ENCODE measurements at places on chromosomes 1 and 21.

DNA sequence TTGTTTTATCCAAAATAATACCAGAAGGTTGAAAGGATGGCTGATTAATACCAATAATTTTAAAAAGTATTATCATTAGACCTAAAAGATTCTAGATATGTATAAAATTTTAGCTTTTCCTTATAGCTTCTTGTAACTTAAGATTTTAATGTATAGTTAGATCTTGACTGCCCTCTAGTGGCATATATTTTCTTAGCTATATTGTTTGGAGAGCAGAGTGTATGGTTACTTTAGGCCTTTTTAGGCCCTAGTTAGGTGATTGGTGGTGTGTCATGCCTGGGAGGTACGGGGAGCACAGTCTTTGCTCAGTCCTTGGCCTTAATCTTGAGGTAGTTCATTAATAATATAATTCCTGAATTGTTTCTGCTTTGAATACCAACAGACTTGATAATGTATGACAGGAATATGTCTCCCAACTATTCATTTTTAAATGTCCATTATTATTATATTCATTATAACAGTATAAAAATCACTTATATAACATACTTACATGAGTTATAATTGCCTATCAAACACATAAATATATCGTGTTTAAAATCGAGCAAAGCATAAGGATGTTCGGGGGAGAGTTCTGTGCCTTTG is 328.4 kb downstream of the ZP4 start:
- ATAC-seq: no peak

- no peak for ATAC-seq
Observed at GRCh38 chr1:55329091-55329490, 113.9 kb upstream of the USP24 start.

DNA sequence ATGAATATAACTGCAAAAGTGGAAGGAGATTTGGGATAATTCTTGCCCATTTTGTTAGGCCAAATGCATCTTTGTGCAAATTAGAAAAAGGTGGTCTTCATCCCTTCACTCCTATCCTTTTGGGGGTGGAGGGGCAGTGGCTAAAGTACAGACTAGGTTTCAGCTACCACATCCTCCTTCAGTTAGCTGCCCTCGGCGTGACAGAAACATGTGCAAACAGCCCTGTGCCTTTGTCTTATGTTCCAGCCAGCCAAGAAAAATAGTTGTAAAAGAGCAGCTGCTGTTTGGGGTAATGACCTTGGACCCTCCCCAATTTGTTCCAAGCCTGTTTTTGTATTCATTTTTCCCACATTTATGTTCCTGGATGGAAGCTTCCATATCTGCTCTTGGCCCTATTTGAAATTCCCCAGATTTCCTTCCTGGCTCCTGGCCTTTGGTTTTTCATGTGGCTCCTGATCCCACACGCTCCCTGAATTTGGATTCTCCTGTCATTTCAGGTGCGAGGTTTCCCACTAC is 8.3 kb upstream of the LGALS8 start:
- ATAC-seq: no peak

GRCh38 chr1:12127206-12127810 is 39.5 kb upstream of the TNFRSF1B start:
- no peak for ATAC-seq

- ATAC-seq: no peak
Observed at GRCh38 chr1:37667023-37667671, 25.2 kb upstream of the CDCA8 start.

GRCh38 chr1:186283374-186283773 is 91.7 kb downstream of the TPR start:
- ATAC-seq: no peak

DNA sequence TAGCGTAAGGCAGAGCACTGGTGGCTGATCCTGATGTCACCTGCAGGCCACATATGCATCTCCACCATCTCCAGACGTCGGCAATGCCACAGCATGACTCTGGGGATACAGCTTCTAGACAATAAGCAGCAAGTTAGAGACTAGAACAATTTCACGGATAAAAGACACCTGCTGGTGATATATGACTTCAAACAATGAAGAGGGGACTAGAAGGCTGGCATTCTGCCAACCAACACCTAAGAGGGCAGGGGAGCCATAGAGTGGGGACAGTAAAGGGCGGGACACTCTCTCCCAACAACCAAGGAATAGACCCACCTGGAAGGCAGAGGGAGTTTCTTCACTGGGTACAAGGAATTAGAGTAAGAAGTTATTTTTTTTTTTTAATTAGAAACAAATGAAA is 126.7 kb downstream of the SIM2 start:
- no peak for ATAC-seq

GRCh38 chr1:229535230-229535629 is 23.3 kb downstream of the ABCB10 start:
- no peak for ATAC-seq

- no peak for ATAC-seq
Observed at GRCh38 chr1:212549503-212550017, 59.0 kb upstream of the ATF3 start.

DNA sequence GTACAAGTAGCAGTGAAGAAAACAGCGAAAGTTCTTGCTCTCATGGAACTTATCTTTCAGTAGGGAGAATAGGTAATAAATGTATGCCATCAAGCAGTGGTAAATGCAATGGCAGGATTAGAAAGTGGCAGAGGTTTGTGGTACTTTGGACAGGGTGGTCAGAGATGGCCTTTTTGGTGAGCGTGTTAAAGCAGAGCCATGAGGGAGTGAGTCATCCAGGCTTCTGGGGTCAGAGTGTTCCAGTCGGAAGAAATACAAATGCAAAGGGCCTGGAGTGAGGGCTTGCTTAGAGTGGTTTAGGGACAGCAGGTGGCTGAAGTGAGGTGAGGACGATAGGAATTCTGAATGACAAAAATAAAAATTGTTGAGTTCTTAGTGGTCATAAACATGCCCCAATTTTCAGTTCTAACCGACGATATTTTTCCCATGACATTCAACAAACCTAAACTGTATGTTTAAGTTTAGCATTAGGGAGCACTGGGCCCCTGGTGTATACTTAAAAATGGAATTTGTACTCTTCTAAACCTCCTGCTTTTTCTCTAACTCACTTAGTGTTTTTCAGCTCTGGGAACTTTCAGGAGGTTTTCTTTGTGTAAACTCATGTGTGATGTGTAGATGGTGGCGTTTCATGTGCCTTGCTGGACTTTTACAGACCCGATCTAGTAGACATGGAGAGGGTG is 78.2 kb downstream of the MACF1 start:
- ATAC-seq: peak; percentile 68

DNA sequence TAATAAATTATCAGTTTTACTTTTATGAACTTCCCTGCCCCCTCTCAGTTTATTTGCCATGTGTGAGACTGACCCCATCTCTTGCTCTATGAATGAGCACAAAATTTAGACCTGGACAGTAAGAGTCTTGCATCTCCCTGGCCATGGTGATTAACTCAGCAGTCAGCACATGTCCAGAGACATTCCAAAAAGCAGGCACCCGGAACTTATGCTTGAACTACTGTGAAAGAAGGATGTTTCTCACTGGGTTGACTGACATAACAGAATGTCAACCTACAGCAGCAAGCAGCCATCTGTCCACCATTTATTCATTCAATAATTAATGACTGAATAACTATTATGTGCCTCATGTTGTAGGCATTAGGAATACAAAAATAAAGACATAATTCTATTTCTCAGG is 11.3 kb upstream of the SEC16B start:
- ATAC-seq: no peak

DNA sequence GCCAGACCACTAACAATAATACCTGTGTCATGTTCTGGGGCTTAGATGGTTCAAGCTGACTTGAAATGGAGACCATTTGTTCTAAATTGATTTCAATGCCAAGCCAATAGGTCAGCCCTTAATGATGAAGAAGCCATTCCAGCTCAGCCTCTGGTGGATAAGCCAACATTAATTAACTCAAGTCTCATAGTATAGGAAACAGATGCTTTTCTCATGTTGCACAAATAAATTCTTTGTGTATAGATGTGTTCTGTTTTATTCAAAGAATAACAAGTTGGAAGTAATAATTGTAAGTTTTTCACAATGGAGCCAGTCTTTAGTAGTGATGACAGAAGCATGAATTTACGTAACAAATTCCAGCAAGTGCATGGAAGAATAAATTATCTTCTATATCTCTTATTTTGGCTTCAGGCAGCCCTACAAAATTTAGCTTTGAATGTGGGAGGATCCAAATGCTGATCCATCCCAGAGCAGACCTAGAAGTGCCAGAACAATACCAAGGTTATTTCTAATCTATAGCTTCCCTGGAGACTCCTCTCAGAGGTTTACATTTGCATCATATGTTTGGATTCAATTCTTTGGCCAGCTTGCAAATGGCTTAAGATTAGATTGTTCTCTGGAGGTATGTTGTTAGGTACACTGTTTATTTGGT is 42.2 kb upstream of the C1orf105 start:
- ATAC-seq: no peak

- no peak for ATAC-seq
Observed at GRCh38 chr1:182713939-182714338, 29.6 kb upstream of the RGS8 start.

DNA sequence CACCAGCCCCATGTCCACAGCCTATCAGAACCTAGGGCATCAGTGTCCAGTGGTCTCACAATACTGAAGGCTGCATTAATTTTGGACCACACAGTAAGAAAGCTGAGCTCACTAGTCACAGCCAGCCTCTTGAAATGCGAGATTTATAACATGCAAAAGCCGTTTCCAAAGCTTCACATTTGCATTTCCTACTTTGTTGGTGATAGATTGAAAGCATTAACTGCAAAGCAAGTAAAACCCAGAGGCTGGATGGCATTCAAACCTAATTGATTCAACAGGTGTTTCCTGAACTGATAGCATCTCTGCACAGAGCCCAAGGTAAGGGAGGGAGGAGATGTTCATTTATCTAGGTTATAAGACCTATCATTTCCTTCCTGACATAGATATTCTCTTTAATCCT is 410.1 kb downstream of the OMA1 start:
- ATAC-seq: no peak

- no peak for ATAC-seq
Observed at GRCh38 chr1:232398823-232399222, 231.1 kb downstream of the SIPA1L2 start.

- no peak for ATAC-seq
Observed at GRCh38 chr1:200260597-200261335, 149.1 kb downstream of the ZNF281 start.

GRCh38 chr1:208272713-208273112 is 28.5 kb upstream of the PLXNA2 start:
- no peak for ATAC-seq

- ATAC-seq: peak; percentile 35
Observed at GRCh38 chr1:21344750-21345443, 54.6 kb upstream of the ECE1 start.

DNA sequence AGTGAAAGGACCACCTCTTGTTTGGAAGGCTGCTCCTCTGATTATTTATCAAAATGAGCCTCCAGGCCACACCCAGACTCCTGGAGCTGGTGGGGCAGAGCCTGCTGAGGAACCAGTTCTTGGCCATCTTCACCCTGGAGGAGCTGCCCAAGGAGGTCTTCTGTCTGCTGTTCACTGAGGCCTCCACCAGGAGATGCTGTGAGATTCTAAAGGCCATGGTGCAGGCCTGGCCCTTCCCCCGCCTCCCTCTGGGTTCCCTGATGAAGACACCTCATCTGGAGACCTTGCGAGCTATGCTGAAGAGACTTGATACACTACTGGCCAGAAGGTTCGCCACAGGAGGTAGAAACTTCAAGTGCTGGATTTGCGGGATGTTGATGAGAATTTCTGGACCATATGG is 61.7 kb upstream of the GJA8 start:
- ATAC-seq: no peak

DNA sequence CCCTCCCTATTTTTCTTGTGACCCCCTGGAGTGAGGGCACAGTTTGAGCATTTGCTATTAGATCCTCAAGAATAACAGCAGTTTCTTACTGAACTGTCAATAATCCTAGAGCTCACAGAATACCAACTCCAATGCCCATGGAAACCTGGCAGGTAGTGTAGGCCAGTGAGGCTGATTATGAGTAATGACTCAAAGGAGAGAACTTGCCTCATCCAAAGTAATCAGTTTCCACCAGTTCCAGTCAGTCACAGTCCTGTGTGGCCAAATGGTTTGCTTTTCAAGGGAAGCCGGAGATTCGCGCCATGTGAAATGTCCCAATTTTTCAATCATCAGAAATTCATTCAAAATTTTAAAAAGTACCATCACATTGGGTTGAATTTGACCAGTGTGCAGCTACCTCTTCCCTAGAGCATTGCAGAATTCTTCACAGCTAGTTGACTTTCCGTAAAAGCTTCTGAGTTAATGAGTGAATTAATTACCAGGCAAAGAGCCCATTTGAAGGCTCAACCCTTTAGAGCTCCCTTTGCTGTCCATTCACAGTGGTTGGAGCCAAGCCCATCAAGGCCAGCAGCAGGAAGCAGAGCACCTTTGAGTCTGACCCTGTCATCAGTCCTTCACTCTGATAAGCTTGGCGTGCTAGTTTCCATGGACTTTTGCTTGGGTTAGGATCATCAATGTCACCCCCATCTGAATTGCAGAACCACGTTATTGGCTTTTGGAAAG is 170.3 kb downstream of the KAZN start:
- ATAC-seq: no peak

- no peak for ATAC-seq
Observed at GRCh38 chr1:233295975-233296322, 424 bp upstream of the PCNX2 start.

- ATAC-seq: peak; percentile 59
Observed at GRCh38 chr1:58768971-58769808, 14.7 kb downstream of the JUN start.

DNA sequence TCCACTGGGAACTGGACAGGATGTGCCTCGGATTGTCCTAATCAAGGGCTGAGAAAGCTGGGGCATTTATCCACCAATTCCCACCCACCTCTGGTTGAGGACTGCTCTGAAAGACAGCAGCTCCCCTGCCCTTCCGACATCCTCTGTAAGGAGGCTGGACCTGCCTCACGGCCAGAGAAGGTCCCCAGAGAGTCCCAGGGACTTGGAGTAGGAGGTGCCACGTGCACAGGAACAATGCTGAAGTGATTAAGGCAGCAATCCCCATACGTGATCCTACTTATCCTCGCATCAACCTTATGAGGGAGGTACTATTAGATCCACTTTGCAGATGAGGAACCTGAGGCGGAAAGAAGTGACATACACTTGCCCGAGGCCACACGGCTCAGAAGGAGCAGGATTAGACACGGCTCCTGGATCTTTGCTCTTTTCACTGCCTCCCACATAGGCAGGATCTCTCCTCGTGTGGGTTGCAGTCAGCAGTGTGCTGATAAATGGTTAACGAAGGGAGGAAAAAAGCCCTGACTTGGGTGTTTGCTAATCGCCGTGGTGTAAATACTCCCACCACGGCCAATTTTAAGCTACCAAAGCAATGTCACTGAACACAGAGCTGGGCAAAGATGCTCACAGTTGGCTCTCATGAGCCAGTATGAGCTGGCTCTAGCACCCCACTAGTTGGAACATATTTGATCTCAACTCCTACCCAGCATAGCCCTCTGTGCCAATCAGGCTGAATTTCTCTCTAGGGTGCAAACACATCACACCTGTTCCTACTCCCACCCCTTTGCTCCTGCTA is 18.6 kb upstream of the LDLRAP1 start:
- no peak for ATAC-seq

- ATAC-seq: no peak
Observed at GRCh38 chr1:41719590-41719989, 199.1 kb downstream of the HIVEP3 start.

- ATAC-seq: no peak
Observed at GRCh38 chr1:11746795-11747487, 11.0 kb downstream of the AGTRAP start.
